ENCODE measurements at places on chromosomes 11 and 22. TPM values are rescaled to one million over a fixed set of nuclear protein-coding genes. Genes with fewer than 3 reads are reported as not detected.

The ZP1 gene
- not detected for total RNA-seq

The TSSC4 gene
- total RNA-seq, result 52.2 TPM

The KDM4D gene
- total RNA-seq, result 1.4 TPM

The DBX1 gene
- not detected for total RNA-seq

The UPB1 gene
- total RNA-seq, result 0.26 TPM

The PTGDR2 gene
- total RNA-seq, result 0.16 TPM

Data from activated T-cell treated with anti-CD3 and anti-CD28 coated beads, Interleukin-2, amount 50 U/mL, for 72 hours (primary cell).